ENCODE measurements at places on chromosomes 2 and 18.

GRCh38 chr2:159902722-159903121 is 104.7 kb upstream of the CD302 start:
- no peak for DNase-seq

GRCh38 chr2:227783404-227784138 is 30.1 kb upstream of the CCL20 start:
- DNase-seq = peak; percentile 48

DNA sequence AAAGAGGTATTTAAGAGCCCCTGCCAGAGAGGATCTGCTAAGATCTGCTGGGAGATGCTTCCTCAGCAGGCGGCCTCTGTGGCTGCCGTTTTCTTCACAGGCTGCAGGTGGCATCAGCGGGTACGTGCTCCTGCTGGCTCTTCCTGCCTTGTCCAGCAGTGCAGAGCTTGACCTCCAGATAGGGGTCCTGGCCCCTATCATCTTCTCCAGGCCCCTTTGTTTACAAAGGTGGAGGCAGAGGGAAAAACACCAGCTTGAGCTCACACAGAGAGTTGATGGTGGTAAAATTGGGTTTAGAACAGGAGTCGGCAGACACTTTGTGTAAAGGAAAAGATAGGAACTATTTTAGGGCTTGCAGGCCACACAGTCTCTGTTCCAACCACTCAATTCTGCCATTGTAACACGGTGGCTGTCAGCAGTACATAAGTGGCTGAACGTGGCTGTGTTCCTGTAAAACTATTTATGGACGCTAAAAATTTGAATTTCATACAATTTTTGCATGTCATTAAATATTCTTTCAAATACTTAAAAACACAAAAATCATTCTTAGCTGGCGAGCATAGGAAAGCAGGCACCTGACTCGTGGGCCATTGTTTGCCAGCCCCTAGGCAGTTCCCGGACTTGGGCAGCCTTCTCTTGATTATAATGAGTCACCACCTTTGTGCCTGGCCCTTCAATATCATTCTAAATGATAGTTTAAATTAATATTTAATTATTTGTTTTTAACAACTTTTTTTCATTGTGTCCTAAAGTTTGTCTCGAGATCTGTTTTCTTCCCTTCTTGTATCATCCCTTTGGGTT is 98.2 kb upstream of the B3GNT7 start:
- DNase-seq = no peak

GRCh38 chr18:13615432-13615861 is 110.9 kb downstream of the FAM210A start:
- no peak for DNase-seq

- no peak for DNase-seq
These were observed 82.9 kb downstream of the CHRNA1 start for GRCh38 chr2:174681099-174682006.
